NCI-H460 (cell line): ENCODE measurements at places on chromosomes 7 and 10. TPM values are rescaled to one million over a fixed set of nuclear protein-coding genes. Genes with fewer than 3 reads are reported as not detected.

SAP25 gene
- total RNA-seq = 0.52 TPM in 1 of 2 replicates, not detected in the other

SPRN gene
- not detected in 2 replicates for total RNA-seq

TECPR1 gene
- 8.8 and 10.5 TPM in 2 replicates for total RNA-seq

NEUROD6 gene
- total RNA-seq = not detected in 2 replicates

CTBP2 gene
- 75.1 and 77.3 TPM in 2 replicates for total RNA-seq

C10orf67 gene
- total RNA-seq = 0.09 TPM in 1 of 2 replicates, not detected in the other

SUGCT gene
- total RNA-seq = 0.66 and 1.3 TPM in 2 replicates

SPDYE1 gene
- total RNA-seq = not detected in 2 replicates

TUBAL3 gene
- total RNA-seq = 1.6 and 1.9 TPM in 2 replicates

DEPP1 gene
- 0.64 and 0.89 TPM in 2 replicates for total RNA-seq

BMPER gene
- 3.0 and 3.5 TPM in 2 replicates for total RNA-seq

PLA2G12B gene
- total RNA-seq = not detected in 2 replicates

MARCHF5 gene
- total RNA-seq = 8.5 and 9.7 TPM in 2 replicates

CYP2C9 gene
- not detected in 2 replicates for total RNA-seq

DMBT1 gene
- total RNA-seq = 0.02 TPM in 1 of 2 replicates, not detected in the other

CDNF gene
- 0.69 TPM in 1 of 2 replicates, not detected in the other for total RNA-seq

PSD gene
- total RNA-seq = 0.29 and 0.32 TPM in 2 replicates

CRHR2 gene
- total RNA-seq = not detected in 2 replicates

CLIP2 gene
- total RNA-seq = 33.2 and 35.1 TPM in 2 replicates

PEX1 gene
- 16.8 and 19.8 TPM in 2 replicates for total RNA-seq

TMEM236 gene
- 0.10 and 0.17 TPM in 2 replicates for total RNA-seq

MXI1 gene
- 34.3 and 34.8 TPM in 2 replicates for total RNA-seq

SUV39H2 gene
- total RNA-seq = 13.5 and 16.3 TPM in 2 replicates

TLX1 gene
- not detected in 2 replicates for total RNA-seq

GIMAP7 gene
- not detected in 2 replicates for total RNA-seq

SEMA3E gene
- total RNA-seq = 23.3 and 23.9 TPM in 2 replicates

TRPV5 gene
- not detected in 2 replicates for total RNA-seq

PLPP4 gene
- not detected in 2 replicates for total RNA-seq

PPP1R3A gene
- not detected in 2 replicates for total RNA-seq

CLEC2L gene
- not detected in 2 replicates for total RNA-seq

C10orf95 gene
- total RNA-seq = 0.37 and 0.55 TPM in 2 replicates

SHH gene
- 7.1 and 7.9 TPM in 2 replicates for total RNA-seq

SLC26A3 gene
- not detected in 2 replicates for total RNA-seq

TNS3 gene
- total RNA-seq = 20.0 and 20.6 TPM in 2 replicates

HOXA6 gene
- total RNA-seq = 6.7 and 8.3 TPM in 2 replicates

SEMA3C gene
- 8.2 and 9.2 TPM in 2 replicates for total RNA-seq

GPR37 gene
- total RNA-seq = 3.8 and 4.4 TPM in 2 replicates

RPEL1 gene
- total RNA-seq = 0.17 and 0.29 TPM in 2 replicates

NPC1L1 gene
- 0.09 TPM in 1 of 2 replicates, not detected in the other for total RNA-seq

MYH16 gene
- not detected in 2 replicates for total RNA-seq

SDK1 gene
- total RNA-seq = 1.1 and 1.7 TPM in 2 replicates

INHBA gene
- 2.7 and 3.1 TPM in 2 replicates for total RNA-seq

XRCC2 gene
- total RNA-seq = 9.4 and 12.3 TPM in 2 replicates

HOXA4 gene
- total RNA-seq = 0.57 and 0.61 TPM in 2 replicates

PIK3AP1 gene
- 0.47 and 1.3 TPM in 2 replicates for total RNA-seq

PKD1L1 gene
- total RNA-seq = 0.05 TPM in 1 of 2 replicates, not detected in the other

CDC14C gene
- 0.23 TPM in 1 of 2 replicates, not detected in the other for total RNA-seq

ITGA8 gene
- not detected in 2 replicates for total RNA-seq

TMEM184A gene
- 6.4 and 6.7 TPM in 2 replicates for total RNA-seq

OR13A1 gene
- total RNA-seq = not detected in 2 replicates

CLRN3 gene
- not detected in 2 replicates for total RNA-seq

DNAJB9 gene
- 18.0 and 24.1 TPM in 2 replicates for total RNA-seq
